ENCODE measurements at places on chromosomes 5 and 9.

- DNase-seq, result no peak
These were observed 57.7 kb downstream of the MAT2B start for GRCh38 chr5:163563112-163563511.

- no peak for DNase-seq
These were observed 79.7 kb downstream of the MED27 start for GRCh38 chr9:131999692-132000551.

DNA sequence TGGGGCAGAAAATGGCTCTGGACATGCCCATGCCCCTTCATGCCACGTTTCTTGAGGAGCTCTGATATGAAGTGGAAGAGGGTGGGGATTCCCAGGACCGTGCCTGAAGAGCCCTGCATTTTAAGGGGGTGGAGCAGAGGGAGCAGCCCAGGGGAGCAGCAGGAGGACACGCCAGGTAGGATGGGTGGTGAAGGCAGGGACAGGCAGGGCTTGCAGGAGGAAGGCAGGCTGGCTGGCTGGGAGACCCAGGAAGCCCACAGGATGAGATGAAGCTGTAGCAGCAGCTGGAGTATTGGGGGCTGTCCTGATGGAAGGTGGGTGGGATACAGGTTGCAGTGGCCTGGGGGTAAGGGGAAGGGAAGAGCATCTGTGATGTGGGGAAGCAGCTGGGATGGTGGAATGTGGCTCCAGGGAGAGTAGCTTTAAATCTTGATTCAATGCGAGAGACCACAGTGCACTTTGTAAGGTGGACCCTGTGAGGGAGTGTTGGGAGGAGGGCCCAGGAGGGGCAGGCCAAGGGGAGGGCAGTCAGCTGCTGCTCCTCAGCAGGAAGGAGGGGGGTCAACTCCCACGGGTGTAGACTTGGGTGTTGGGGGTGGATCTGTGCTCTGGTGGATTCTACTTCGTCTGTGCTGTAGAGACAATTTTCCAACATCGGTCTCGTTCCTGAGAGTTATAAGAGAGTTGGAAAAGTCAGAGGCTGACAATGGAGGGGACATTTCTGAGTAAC lies 242.6 kb upstream of the IRX4 start:
- DNase-seq, result no peak

- DNase-seq, result no peak
These were observed 16.4 kb downstream of the LMAN2 start for GRCh38 chr5:177334781-177335700.

DNA sequence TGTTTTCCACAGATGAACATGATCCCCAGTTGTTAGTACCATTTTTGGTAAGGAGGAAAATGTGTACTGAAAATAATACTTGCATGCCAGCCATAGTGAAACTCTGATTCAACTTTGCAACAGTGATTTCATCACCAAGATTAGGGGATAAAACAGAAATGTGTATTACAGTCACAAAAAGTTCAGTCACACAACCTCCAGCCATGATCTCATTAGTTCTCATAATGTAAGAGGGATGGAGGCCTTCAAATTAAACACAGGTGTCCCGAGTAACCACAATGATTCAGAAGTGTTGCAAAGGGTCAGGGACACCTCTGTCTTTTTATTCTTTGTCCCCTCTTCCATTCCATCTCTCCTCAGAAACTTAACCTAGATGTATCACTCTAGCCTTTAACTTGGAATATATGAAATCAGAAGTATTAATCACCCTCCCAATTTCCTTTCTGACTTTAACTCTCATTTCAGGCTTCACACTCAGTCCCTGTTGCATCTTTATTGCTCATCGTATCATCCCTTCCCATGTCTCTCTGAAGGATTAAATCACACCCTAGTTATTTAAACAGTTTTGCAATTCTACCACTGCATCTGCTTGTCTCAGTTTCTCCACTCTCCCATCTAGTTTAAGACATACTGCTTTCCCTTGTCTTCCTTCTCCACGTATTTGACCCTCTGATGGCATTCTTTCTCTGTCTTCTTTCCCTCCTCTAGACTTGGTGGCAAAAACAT lies 291.2 kb downstream of the ADAMTS6 start:
- DNase-seq, result no peak

DNA sequence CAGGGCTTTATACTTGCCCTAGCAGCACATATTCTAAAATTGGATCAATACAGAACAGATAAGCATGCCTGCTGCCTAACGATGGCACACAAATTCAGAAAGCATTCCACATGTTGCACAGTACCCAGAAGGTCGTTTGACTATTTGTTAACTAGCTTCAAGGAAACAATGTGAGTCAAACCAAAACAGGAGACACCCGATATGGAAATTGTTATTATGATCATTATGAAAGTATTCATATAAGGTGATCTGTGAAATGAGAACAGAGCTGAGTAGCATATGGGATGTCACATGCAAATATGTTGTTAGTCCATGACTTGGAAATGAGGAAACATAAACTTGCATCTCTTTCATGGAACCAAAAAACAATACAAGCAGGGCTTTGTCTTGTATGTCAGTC lies 56.3 kb upstream of the BICD2 start:
- no peak for DNase-seq

GRCh38 chr9:26811106-26811505 lies 81.5 kb downstream of the CAAP1 start:
- DNase-seq, result no peak

GRCh38 chr5:158023266-158023665 lies 164.3 kb upstream of the CLINT1 start:
- DNase-seq, result no peak

DNA sequence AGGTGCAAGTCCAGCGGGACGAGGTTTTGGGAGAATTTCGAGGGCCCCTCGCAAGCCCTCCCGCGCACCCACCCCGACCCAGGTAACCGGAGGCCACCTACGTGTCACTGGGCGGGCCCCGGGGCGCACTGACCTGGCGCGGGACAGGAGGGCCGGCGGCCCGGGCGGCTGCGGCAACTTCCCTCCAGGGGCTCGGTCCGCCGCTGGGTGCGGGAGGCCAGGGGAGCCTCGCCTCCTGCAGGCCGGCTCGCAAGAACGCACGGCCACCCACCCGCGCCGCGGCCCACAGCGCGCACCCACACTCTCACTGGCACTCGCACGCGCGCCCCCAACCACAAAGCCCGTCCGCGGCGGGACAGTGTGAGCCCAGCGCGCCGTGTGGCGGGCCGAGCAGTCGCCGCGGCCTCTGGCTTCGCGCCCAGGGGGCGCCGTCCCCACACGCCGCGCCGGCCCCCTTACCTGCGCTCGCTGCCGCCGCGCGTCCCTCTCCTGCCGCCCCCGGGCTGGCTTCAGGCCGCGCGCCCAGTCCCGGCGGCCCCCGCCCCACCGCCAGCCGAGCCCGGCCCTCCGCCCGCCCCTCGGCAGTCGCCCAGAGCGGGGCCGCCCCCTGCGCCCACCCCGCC lies 451 bp downstream of the LPAR1 start:
- no peak for DNase-seq

DNA sequence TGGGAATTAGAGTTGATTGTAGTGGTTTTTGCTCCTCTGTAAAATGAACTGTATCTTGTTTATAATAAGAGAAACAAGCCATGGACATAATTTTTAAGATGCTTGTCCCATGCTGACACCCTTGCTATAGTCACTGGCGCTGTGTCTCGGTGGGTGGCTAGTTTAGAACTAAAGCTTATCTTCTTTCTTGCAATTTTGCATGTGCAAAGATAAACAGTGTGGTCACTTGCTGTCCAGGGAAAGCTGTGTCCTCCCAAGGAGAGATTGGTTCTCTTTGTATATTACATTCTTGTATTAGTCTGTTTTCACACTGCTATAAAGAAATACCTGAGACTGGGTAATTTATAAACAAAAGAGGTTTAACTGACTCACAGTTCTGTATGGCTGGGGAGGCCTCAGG lies 143.8 kb downstream of the MELK start:
- DNase-seq, result no peak

GRCh38 chr9:96818533-96818932 lies 35.8 kb downstream of the ZNF782 start:
- no peak for DNase-seq

DNA sequence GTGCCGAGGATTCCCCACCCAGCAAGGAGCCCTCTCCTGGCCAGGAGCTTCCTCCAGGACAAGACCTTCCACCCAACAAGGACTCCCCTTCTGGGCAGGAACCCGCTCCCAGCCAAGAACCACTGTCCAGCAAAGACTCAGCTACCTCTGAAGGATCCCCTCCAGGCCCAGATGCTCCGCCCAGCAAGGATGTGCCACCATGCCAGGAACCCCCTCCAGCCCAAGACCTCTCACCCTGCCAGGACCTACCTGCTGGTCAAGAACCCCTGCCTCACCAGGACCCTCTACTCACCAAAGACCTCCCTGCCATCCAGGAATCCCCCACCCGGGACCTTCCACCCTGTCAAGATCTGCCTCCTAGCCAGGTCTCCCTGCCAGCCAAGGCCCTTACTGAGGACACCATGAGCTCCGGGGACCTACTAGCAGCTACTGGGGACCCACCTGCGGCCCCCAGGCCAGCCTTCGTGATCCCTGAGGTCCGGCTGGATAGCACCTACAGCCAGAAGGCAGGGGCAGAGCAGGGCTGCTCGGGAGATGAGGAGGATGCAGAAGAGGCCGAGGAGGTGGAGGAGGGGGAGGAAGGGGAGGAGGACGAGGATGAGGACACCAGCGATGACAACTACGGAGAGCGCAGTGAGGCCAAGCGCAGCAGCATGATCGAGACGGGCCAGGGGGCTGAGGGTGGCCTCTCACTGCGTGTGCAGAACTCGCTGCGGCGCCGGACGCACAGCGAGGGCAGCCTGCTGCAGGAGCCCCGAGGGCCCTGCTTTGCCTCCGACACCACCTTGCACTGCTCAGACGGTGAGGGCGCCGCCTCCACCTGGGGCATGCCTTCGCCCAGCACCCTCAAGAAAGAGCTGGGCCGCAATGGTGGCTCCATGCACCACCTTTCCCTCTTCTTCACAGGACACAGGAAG lies 120.2 kb downstream of the RGS3 start:
- no peak for DNase-seq

GRCh38 chr5:159426694-159427093 lies 96.4 kb upstream of the IL12B start:
- no peak for DNase-seq

- DNase-seq, result no peak
These were observed 57.4 kb upstream of the PRSS3 start for GRCh38 chr9:33737811-33738606.

DNA sequence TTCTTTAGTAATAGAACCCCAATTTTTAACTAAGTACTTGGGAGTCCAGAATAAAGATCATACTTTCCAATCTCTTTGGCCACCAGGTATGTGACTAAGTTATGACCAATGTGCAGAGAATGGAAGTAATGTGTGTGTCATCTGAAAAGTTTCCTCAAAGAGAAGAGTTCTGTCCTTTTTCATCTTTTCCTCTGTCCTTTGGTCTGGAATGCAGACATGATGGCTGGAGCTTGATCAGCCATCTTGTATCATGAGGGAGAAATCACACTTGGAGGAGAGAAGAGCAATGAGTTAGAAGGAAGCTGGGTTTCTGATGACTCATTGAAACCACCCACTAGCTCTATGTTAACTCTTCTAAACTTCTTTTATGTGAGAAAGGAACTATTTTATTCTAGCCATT lies 5.5 kb upstream of the CPEB4 start:
- DNase-seq, result no peak

- DNase-seq, result no peak
These were observed 17.3 kb downstream of the ALDH1A1 start for GRCh38 chr9:72935595-72935994.

DNA sequence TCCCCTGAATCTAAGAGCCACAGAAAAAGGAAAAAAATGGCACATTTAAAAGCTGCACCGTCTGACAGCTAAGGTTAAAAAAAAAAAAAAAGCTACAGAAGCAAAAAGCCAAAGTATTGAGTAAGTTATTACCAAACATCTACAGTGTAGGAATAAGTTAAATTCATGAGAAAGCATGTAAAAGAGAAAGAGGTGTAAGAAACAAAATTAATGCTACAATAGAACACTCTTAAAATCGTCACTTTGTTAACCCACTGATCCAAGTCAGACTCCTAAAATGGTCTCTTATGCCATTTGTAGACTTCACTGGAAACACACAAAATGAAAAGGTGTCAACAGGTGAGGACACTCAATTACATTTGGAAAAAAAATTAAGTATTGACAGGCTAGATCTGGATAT lies 120.2 kb downstream of the SSBP2 start:
- DNase-seq, result no peak

DNA sequence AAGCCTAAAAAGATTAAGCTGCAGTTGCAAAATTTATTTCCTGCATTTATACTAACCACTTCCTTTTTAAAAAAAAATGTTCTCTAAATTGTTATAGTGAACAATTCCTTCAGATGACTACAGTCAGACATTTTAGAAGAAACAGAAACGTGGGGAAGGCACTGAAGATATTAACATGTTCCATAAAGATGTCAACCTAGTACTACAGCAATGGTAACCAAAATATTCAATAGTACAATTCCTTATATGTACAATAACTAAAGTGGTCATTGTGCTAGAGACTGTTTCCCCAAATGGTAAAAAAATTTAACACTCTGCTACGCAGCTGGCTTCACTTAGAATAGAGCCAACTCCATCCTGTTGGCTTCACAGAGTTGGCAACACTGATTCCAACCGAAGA lies 97.7 kb downstream of the FNBP1 start:
- DNase-seq, result no peak

Data from stimulated activated CD8-positive, alpha-beta memory T cell treated with anti-CD3 and anti-CD28 coated beads, Interleukin-7, amount 100 ng/mL, for 1 hour (primary cell).